ENCODE measurements at places on chromosomes 12 and 14. TPM values are rescaled to one million over a fixed set of nuclear protein-coding genes. Genes with fewer than 3 reads are reported as not detected.

DNA sequence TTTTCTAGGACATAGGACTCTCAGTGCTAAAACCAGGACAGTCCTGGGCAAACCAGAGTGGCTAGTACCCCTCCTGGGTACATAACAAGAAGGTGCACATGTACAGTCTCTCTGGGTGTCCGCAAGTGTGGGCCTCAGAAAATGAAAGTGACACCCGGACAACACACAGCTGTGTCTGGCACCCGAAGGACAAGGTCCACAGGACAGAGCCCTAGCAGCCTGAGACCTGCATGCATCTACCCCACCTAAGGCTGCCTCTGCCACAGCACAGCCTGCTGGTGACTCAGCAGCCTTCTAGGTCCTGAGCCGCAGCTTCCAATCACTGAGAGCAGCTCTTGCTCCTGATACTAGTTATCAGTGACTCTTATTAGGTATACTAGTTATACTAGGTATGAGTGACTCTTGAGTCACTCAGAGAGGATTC is 784.1 kb upstream of the TBX3 start:
- no peak for DNase-seq

DNA sequence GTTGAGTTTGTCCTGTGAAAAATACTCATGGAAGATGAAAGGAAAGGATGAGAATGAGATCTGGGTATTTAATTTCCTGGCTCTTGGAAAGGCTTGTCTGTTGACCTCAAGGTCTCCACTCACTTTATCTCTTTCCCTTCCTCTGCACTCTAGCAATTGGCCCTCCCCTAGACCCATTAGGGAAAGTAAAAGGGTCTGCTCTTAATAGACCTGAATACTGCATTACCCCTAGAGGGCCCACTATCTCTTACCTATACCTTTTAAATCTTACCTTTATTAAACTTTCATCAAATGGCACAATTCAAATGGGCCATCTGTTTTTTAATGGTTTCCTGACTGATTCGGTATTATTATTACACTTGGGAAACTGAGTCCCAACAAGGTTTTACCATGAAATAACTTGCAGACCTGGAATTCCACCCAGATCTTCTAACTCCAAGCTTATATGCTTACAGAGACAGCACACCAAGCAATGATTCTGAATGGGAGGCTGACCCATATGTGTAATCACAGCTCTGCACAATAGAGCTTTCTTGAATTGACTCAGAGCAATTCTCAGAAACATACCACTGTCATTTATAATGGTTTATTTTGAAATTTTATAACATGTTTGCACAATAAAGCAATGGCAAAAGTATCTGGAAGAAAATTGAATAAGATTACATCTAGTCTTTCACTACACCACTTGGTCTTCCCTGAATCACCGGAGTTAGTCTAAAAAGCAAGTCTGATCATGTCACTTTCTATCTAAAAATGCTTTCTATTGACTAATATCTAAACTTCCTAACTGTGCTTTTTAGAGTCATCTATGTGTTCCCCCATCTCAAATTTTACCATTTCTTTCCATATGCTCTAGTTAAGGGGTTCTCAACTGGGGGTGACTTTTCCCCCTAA is 618.5 kb downstream of the NRXN3 start:
- no peak for DNase-seq

DNA sequence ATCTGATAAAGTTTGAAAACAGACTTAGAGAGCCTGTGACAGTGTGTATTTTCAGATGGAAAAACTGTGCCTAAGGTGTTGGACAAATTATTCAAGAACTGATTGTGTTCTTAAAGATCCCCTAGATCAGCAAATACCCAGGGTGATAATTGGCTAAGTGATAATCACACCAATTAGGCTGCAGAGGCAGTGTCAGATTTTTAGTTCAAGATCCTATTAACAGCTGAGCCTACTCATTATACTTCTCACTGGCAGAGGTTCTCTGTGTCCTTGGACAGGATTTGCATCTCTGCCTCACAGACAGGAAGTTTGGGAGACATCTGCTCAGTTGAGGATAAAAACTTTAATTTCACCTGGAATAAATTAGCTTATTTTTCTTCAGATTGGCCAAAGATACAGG is 4.3 kb upstream of the FGD4 start:
- DNase-seq = no peak

DNA sequence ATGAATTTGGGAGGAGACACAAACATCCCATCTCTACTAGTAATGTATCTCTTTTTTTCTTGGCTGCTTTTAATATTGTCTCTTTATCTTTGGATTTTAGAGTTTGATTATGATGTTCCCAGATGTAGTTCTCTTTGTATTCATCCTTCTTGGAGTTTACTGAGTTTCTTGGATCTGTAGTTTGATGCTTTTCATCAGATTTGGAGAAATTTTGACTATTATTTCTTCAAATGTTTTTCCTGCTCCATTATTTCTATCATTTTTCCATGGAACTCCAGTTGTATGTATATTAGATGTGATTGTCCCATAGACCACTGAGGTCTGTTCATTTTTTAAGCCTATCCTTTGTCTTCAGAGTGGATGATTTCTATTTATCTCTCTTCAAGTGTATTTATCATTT is 90.7 kb upstream of the ARHGAP5 start:
- no peak for DNase-seq

- DNase-seq = no peak
These were observed 344.7 kb downstream of the CACNA1C start for GRCh38 chr12:2397356-2398045.

DNA sequence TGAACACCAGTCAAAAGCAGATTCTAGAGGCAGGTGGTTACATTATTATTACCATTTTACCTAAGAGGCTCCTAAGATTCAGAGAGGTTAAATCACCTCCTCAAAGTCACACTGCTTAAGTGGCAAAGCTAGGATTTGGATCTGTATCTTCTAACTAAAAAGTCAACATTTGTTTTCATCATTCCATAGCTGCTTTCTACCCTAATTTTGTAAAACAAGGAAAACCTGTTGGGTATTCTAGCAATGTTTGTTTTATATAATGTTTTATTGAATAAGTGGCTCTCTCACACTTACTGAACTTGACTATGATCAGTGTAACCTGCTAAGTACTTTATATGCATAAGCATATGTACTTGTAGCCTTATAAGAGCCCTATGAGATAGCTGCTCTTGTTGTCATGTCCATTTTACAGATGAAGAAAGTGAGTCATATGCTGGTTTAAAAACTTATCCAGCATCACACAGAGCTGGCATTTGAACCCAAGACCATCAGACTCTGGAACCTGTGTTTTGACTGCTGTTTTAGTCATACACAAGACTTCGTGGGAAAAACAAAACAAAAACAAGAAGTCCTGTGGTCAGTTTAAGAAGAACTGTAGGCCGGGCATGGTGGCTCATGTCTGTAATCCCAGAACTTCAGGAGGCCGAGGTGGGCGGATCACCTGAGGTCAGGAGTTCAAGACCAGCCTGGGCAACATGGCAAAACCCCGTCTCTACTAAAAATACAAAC is 31.7 kb upstream of the EVL start:
- no peak for DNase-seq

DNA sequence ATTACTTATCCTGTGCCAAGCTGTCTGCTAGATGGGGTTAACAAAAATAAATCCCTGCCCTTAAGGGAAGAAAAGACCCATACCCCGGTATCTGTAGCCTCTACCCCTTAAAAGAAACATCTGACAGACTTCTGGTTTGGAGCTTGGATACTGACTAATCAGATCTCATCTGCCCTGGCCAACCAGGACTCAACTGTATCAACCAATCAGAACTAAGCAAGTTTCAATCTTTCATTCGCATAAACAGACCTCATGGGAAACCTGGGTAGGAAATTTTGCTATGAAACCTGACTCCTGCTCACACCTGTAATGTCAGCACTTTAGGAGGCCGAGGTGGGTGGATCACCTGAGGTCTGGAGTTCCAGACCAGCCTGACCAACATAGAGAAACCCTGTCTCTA is 26.4 kb upstream of the PRMT8 start:
- no peak for DNase-seq

GRCh38 chr12:14878488-14878887 is 7.2 kb downstream of the MGP start:
- DNase-seq = no peak

DNA sequence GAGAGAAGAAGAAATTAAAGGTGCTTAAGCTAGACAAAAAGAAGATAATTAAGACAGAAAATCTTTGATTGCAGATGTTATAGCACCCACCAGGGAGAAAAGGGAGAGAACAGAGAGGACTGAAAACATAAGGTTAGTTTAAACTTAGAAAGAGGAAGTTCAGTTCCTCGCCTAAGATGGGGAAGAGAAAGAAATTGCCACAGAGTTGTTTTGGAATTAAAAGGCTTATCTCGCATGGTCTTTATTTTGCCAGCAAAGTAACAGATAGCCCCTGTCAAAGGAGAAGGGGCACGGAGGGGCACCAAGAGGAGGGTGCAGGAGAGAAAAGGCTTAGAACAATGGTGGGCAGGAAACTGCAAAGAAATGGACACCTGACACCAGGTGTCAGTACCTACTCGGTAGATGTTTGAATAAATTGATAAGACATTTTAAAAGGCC is 17.8 kb upstream of the OXA1L start:
- no peak for DNase-seq

- peak; percentile 83 for DNase-seq
These were observed 250.9 kb downstream of the ADGRD1 start for GRCh38 chr12:131204416-131205274.

GRCh38 chr14:99664937-99665273 is 19.2 kb upstream of the CYP46A1 start:
- DNase-seq = no peak

RFX4 gene
- total RNA-seq = not detected

RILPL1 gene
- 47.2 TPM for total RNA-seq

PLA2G1B gene
- not detected for total RNA-seq
